CD4-positive, alpha-beta T cell treated with Interleukin-15 for 4 hours (primary cell): ENCODE measurements at places on chromosomes 1 and 21.

DNA sequence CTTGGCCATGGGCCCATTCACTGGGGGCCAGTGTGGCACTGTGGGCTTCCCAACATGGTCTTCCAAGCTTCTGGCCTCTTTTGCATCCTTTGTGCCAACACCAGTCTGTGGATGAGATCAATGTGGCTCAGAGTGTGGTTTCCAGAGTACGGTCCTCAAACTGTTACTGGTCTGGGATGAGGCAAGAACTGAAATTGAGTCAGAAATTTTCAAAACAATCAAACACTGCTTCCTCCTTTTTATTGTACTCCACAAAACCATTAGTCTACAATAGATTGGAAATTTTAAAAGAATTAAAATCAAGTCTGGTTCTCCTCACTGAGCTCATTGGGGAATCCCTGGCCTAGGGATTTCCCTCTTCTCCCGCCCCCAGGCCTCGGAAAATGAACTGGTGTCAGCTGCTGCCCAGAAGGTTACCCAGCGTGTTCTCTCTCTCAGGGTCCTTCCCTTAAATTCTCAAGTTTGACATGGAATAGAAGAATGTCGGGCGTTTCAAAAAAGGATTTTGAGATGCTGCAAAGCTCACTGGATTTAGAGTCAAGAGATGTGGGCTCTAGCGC is 222.0 kb downstream of the SDCCAG8 start:
- no peak for DNase-seq

DNA sequence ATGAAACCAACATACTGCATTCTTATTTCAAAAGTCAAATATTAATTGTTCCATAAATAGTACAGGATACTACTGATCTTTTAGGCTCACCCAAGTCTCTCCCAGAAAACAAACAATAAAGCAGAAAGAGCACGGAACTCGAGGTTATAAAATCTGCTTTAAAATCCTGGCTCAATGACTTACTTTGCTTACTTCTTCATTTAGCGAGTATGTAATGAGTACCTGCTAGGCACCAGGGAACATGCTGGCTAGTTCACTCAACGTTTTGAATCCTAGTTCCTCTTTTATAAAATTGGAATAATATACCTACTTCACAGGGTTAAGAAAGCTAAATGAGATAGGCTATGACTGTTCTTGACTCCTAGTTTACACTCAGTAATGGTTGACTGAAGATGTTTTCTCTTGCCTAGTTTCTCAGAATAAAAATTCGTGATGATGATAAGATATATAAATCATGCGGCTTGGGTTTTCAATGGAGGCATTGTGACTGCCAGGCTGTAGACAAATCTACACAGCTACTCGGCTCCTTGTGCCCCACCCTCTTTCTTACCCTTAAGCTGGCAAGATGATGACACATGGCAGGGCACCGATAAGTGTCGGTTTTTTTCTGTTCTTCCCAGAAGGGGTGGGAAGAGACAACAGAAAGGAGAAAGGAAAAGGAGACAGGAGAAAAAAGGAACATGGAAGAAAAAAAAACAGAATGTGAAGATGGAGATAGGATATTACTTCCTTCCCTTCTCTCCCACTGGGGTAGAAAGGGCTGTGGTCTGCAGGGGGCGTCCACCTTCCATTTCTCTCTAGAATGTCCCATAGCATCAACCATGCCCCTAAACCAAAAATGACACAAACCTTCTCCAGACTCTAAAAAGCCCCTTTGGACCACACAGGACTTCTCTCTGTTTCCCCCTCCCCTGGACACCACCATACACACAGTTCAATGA is 507.1 kb downstream of the SMYD3 start:
- DNase-seq, result no peak

DNA sequence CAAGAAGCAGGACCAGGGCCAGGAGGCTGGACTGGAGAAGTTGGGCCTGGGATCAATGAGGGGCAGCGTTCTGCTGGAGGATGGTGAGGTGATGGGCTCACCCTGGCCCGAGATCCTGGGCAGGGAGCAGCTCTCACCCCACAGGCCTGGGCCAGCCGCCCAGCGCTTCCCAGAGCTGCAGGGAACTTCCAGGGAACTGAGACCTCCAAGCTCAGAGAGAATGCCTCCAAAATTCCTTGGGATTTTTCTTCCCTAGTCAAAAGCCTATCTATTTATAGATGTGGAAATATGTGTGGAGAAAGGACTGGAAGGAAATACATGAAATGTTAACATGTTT is 121.2 kb downstream of the SPSB1 start:
- DNase-seq, result no peak

DNA sequence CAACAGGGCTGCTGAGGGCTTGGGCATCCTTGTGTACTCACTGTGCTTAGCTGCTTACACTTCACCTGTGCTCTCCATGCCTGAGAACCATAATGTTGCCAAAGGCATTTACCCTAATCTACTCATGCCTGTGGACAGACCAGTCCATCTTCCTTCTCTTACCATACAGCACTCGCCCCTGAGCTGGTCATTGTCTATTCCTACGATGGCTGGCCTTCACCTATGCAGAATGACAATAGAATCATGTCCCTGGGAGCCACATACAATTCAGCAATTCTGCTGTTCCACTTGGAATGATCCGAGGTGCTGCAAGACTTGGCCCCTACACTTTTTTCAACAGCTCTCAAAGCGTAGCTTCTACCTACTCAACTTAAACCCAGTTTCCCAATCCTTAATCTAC is 96.5 kb downstream of the PAPPA2 start:
- no peak for DNase-seq

- no peak for DNase-seq
These were observed 485 bp downstream of the SIPA1L2 start for GRCh38 chr1:232629250-232630046.

DNA sequence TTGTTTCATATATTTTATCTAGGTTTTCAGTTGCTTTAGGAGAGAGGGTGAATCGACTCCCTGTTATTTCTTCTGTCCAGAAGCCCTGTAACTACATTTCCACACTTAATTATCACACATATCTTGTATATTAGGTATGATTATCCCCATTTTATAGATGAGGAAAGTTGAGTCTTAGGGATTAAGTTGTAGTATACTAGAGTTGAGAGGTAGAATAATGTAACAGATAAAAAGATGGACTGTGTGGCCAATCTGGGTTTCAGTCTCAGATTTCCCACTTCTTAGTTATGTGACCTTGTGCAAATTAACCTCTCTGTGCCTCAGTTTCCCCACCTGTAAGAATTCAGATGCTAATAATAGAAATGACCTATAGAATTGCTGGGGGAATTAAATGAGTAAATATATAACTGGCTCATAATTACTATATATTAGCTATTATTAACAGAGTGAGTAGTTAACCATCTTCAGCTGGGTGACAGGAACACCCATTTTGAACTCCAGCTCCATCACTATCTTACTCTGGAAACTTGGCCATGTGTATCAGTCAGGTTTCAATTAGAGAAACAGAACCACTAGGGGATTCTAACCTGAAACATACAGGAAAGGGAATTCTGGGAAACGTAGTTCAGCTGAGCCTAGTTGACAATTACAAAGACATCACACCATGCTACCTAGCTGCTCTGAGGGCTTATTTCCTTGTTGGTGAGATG is 20.4 kb upstream of the FOXO6 start:
- no peak for DNase-seq

DNA sequence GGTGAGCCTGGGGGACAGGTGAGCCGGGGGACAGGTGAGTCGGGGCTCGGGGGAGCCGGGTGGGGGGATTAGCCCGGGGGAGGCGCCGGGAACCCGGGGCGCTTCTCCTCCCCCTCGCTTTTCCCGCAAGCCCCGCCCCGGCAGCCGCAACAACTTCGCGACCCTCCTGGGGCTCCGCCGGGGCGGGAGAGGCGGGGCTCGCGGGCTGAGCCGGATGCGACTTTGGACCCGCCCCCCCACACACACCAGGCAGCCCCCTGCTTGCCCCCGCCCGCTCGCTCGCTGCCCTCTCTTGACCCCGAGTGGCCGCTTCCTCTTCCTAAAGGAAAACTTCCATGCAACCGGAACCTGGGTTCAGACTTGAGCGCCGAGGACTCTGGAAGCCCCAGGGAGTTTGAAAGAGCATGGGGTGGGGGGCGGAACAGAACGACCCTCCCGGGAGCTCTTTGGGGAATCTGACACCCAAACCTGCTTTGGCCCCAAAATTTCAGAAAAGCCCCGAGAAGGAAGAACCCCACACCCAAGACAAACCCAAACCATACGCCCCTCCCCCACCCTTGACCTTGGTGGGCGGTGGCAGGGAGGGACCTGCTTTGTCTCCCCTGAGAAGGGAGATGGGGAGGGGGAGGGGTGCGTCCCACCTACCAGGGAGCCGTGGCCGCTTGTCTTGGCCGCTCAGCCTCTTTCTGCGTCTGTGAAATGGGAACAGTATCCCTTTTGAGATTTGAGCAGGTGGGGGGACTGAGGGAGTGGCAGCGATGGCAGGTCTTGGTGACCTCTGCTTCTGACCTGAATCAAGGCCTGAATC is 550 bp downstream of the ARHGEF16 start:
- no peak for DNase-seq

GRCh38 chr1:230333590-230334446 is 92.3 kb downstream of the PGBD5 start:
- DNase-seq, result no peak

GRCh38 chr21:36509973-36510664 is 30.2 kb upstream of the CLDN14 start:
- no peak for DNase-seq

- no peak for DNase-seq
These were observed 64.0 kb downstream of the ZBTB17 start for GRCh38 chr1:15911927-15912326.

GRCh38 chr1:101995984-101996745 is 561 bp downstream of the OLFM3 start:
- no peak for DNase-seq

GRCh38 chr1:28509705-28510272 is 3.9 kb downstream of the RCC1 start:
- peak; percentile 13 for DNase-seq

DNA sequence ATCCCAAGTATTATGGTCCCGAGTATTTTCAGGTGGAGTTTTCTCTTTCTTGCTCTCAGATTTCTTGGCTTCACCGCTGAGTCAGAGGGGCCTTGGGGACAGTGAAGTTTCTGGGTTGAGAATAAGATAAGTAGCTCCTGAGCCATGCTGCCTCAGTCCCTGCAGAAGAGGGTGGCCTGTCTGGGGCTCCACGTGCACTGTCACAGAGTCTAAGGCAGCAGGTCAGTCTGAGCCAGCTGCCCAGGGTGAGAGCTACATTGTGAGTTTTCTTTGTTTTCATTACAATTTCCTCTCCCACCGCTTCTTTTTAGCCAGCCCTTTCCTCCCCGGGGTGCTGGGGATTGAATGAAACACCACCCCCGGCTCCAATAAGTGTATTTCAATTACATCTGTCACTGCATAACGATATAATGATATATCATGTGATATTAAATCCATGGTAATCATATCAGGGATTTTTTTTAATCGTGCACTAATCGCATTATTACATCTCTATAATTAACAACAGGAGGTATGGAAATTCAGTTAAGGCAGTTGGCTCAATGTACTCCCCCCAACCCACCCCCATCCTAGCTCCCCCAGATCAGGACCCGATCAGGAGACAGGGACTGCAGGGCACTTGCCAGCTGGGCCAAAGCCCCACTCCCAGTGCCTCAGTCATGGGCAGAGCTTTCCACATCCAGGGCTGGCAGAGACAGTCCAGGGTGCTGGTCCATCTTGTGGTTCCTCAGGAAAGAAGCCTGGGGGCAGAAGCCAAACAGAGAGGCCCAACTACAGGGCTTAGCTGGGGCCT is 43.7 kb downstream of the DMAP1 start:
- no peak for DNase-seq

DNA sequence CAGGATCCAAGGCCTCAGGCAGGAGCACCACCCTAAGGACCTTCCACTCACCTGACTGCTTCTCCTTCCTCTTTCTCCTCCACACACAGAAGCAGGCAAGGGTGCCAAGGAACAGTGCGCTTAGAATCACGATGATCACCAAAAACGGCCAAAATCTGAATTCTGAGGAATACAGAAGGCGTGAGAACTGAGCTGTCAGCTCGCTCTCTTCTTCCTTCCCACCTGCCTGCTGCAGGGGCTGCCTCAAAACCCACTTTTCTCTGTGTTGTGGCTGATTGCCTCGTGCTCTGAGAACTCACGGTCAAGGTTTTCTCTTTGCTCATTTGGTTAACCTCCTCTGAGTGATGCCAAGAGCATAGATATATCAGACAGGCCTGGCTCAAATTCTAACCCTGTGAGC is 23.8 kb downstream of the CD244 start:
- DNase-seq, result no peak

GRCh38 chr1:226023735-226024134 is 24.6 kb upstream of the SDE2 start:
- no peak for DNase-seq

- DNase-seq, result peak; percentile 75
These were observed at the start of gene HECTD3 for GRCh38 chr1:45010855-45011811. Gene HECTD3 (minus strand): TSS chr1:45011324. CDS start chr1:45011257, 67 bp downstream.

DNA sequence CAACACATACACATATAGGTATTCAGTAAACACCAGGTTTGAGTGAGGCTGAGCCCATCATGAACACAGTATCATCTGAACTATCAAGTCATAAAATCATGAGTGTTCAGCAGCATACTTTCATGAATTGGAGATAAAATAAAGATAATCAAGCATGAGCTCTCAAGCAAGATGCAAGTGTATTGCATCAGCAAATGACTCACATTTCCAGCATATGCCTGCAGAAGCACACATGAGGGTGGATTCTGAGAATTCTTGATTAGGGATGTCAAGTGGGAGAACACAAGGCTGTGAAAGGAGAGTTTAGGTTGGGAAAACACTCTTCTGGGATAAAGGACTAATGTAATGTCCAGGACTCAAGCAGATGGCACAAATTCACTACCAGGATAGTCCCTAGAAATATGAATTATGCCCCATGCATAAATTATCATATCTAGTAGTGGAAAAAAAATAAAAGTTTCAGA is 299.2 kb downstream of the SRGAP2C start:
- no peak for DNase-seq

GRCh38 chr21:35426469-35426868 is 377.4 kb upstream of the RUNX1 start:
- no peak for DNase-seq

- DNase-seq, result peak; percentile 39
These were observed at the start of gene HEYL for GRCh38 chr1:39639305-39640130. Gene HEYL (minus strand): TSS chr1:39639643. CDS start chr1:39639625, 18 bp downstream.

- DNase-seq, result no peak
These were observed 42.8 kb downstream of the ELK4 start for GRCh38 chr1:205589046-205589445.

GRCh38 chr1:53388963-53389362 is 61.1 kb upstream of the LRP8 start:
- no peak for DNase-seq

- DNase-seq, result no peak
These were observed 348.7 kb downstream of the PBX1 start for GRCh38 chr1:164907666-164908065.
